ENCODE measurements at places on chromosomes 1 and 21.

DNA sequence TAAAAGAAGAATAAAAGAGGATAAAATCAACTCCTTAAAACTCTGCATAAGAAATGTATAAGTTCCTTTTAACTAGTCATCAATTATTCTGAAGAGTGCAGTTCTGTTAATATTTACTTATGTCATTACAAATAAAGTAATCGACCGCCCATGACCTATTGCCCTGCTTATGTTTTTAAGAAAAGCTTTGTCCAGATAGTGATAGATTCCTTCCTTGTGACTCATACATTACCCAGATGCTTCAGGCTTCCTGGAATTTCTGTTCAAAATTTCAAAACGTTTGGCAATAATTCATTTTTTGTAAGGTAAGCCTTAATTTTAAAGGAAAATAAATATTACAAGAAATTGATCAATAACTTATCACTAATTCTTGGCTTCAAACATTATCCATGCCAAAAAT, 918.2 kb upstream of the ADGRL2 start:
- DNase-seq: no peak

GRCh38 chr1:90763930-90764329, 46.8 kb upstream of the BARHL2 start:
- no peak for DNase-seq

GRCh38 chr1:197415221-197415620, 147.2 kb downstream of the CRB1 start:
- no peak for DNase-seq

- DNase-seq: no peak
These were observed 197.0 kb upstream of the LHX8 start for GRCh38 chr1:74937176-74937575.

DNA sequence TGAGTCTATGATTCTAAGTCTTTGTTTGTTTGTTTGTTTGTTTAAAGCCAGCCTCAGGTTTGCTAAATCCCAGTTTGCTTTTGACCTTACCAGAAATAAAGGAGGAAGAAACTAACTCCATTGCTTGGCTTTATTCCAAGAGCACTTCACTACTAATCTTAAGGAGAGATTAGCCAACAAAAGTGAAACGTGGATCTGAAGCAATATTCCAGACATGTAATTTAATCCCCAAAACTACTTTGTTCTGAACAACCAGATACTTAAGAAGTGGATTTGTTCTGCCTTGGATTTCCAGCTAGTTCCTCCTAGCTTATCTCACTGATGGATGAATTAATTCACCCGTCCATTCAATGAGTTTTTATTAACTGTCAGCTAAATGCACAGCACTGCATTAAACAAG, 15.9 kb upstream of the CEP350 start:
- no peak for DNase-seq

DNA sequence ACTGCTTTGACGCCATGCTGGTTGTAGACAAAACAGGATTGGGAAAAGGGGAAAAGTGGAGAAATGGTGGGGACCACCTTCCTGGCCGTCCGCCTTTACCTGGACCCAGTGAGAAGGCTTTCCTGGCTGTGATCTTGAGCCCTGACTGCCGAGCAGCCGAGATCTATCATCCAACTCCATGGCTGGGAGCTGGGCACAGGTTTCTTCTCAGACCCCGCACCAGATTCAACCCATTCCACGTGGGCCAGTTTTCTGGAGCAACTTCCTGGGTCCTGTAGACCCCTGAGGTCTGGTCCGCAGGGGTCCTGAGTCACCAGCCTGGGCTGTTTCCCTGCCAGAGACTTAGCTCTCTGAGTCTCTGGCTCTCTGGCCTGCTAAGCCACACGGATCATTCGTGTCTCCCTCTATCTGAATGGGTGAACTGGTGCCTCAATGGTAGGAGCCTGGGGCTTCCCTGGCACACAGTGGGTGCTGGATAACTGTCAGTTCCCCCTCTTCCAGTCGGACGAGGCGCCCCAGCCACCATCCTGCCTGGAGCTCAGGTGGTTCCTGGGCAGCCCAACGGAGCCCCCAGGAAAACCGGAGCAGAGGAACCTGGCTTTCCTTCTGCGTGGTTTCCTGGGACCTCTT, 4.5 kb upstream of the NPHP4 start:
- DNase-seq: no peak

GRCh38 chr1:240054109-240054701, 37.5 kb upstream of the FMN2 start:
- DNase-seq: no peak

- no peak for DNase-seq
These were observed 44.5 kb downstream of the KIRREL1 start for GRCh38 chr1:158037866-158038359.
